ENCODE measurements at places on chromosomes 5 and 9. TPM values are rescaled to one million over a fixed set of nuclear protein-coding genes. Genes with fewer than 3 reads are reported as not detected.
A peak's percentile ranks its signal among the peaks of the same experiment; 100 is the strongest.

DNA sequence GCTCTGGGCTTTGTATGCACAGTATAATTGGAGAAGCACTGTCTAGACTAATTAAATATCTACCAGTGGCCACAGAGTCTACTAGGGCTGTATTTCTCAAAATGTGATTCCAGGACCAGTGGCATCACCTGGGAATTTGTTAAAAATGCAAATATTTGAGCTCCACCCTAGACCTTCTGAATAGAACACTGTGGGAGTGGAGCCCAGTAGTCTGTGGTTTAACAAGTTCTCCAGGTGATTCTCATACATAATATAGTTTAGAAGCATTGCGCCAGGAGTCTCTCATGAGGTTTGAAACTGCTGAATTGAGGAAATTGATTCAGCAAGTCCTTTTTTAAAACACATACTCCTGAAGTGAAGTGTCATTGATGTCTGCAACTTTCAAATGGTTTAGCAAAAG, 74.7 kb downstream of the FCHO2 start:
- no peak overlapping the region for H3K27ac ChIP-seq
- no peak overlapping the region for H3K4me3 ChIP-seq
- H3K36me3 ChIP-seq = peaks cover 2% of the 10 kb centered on the region
- no peaks in the 10 kb centered on the region for H3K4me1 ChIP-seq
- no peak for DNase-seq

DNA sequence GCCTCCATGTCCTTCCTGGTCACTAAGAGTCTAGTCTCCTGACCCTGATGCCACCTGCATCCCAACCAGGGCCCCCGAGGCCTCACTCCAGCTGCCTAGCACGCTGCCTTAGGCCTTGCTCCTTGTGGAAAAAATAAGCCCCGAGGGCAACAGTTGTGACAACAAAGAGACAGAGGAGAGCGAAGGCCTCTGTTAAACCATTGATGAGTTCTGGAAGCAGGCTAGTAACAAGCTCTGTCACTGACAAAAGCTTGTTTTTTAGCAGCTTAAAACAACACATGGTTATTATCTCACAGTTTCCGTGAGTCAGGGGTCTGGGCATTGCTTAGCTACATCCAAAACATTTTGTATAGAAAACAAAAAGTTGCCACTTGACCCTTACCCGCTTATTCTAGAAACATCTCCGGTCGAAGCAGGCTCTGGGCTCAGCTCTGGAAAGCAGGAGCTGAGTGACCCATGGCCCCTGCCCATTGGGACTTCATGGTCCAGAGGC, 48.2 kb upstream of the TBC1D2 start:
- H3K27ac ChIP-seq = no peak overlapping the region
- no peaks in the 10 kb centered on the region for H3K36me3 ChIP-seq
- no peaks in the 10 kb centered on the region for H3K27me3 ChIP-seq
- H3K4me3 ChIP-seq = no peak overlapping the region

DNA sequence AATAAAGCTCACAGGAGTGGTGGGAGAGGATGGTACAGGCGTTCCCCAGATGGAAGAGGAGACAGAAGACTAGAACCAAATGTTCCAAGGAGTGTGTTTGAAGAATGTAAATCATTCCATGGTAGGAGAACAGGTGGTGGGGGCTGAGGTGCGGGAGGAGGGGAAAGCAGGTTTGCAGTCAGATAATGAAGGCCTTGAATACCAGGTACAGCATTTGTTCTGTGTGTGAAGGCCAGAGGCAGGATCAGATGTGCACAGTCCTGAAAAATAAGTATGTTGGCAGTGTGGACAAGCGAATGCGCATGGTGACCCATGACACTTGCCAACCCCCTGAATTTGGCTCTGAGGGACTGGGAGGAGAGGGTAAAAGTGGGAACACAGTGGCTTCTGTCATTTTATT, 59.9 kb upstream of the ALDH1B1 start:
- H3K4me1 ChIP-seq = peaks cover 5% of the 10 kb centered on the region
- no peaks in the 10 kb centered on the region for H3K36me3 ChIP-seq
- no peak for DNase-seq
- H3K27ac ChIP-seq = no peak overlapping the region

GRCh38 chr9:80964374-80964773, 725.0 kb downstream of the TLE1 start:
- H3K27ac ChIP-seq = no peak overlapping the region
- no peaks in the 10 kb centered on the region for H3K4me1 ChIP-seq
- no peak for DNase-seq
- H3K27me3 ChIP-seq = no peaks in the 10 kb centered on the region
- no peaks in the 10 kb centered on the region for H3K36me3 ChIP-seq
- no peak overlapping the region for H3K4me3 ChIP-seq

DNA sequence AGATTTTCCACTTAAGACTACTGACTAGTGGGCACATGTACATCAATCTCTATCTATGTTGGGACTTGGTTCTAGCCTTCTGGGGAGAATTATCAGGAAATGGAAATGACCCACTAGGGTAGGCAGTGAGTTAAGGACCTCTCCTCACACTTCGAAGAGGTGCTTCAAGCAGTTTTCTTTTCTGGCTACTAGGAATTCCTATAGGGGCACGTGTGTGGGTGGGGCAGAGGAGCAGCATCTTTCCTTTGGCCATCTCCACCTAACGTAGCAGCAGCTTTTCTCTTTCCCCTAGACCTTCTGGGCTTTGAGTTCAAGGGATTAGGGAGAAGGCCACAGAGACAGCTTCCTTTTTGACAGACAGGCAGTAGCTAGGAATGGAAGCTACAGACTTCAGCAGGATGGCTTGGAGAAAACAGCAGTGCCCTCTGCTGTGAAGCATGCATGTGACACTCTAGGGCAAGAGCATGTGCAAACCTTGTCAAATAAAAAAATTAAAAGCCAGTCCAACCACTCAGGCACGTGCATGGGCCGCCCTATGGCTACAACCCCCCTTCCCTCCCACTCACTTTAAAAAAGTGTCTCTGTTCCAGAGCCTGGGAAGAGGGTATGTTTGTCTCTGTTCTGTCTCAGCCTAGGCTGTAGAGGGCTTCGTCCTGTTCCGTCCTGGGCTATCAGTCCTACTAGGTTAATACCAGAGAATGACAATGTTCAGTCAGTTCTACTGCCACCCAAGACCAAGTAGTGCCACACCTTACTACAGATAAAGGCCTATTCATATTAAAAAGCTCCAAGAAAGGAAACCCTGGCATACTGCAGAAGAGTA, 8.7 kb upstream of the GFRA3 start:
- H3K4me3 ChIP-seq = no peak overlapping the region
- no peaks in the 10 kb centered on the region for H3K36me3 ChIP-seq
- DNase-seq = peak; percentile 35
- no peaks in the 10 kb centered on the region for H3K4me1 ChIP-seq

GRCh38 chr9:89661391-89661949, 56.7 kb downstream of the GADD45G start:
- H3K27ac ChIP-seq = peak overlapping the region; percentile 86
- H3K4me1 ChIP-seq = peaks cover 20% of the 10 kb centered on the region

DNA sequence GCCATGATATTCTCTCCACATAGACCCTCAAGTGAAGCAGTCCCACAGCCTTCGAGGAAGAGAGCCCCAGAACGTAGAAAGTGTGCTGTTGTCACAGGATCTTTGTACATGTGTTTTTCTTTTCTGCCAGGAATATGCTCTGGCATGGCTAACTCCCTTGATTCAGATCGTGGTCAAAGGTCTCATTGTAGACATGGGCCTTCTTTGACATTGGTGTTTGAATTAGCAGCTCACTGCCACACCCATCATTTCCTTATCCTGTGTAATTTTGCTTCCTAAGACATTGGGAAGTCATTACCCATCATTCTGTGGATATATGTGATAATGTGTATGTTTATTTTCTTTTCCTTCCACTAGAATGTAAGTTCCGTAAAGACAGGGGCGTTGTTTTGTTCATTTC, 25.5 kb downstream of the MTRR start:
- H3K4me3 ChIP-seq = no peak overlapping the region
- H3K36me3 ChIP-seq = no peaks in the 10 kb centered on the region
- no peaks in the 10 kb centered on the region for H3K4me1 ChIP-seq
- no peak for DNase-seq

GRCh38 chr9:114276908-114277821, 45.7 kb upstream of the ORM1 start:
- DNase-seq = no peak
- H3K27me3 ChIP-seq = no peaks in the 10 kb centered on the region
- H3K4me3 ChIP-seq = no peak overlapping the region
- H3K27ac ChIP-seq = no peak overlapping the region

DNA sequence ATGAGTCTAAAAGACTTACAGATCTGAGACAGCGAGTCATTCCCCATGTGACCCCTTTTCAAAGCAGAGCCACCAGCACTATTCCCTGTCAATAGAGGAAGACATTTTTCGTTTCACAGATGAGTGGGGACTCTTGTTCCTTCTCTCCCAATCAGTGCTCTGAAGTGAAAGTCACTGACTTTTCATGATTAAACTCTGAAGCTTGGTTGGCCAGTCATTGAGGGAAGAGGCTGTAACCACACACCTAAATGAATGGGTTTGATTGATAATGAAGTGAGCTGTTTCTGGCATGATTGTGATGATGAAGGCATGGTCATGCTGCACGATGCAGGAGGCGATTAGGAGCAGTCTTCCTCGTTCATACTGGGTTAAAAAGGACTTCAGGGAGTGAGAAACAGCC, 171.9 kb downstream of the ZNF462 start:
- H3K27ac ChIP-seq = no peak overlapping the region
- H3K27me3 ChIP-seq = no peaks in the 10 kb centered on the region
- no peaks in the 10 kb centered on the region for H3K36me3 ChIP-seq
- H3K4me3 ChIP-seq = no peak overlapping the region

GRCh38 chr9:35712762-35713400, 19.1 kb downstream of the TLN1 start:
- no peak overlapping the region for H3K4me3 ChIP-seq
- peaks cover 15% of the 10 kb centered on the region for H3K36me3 ChIP-seq
- no peak for DNase-seq

DNA sequence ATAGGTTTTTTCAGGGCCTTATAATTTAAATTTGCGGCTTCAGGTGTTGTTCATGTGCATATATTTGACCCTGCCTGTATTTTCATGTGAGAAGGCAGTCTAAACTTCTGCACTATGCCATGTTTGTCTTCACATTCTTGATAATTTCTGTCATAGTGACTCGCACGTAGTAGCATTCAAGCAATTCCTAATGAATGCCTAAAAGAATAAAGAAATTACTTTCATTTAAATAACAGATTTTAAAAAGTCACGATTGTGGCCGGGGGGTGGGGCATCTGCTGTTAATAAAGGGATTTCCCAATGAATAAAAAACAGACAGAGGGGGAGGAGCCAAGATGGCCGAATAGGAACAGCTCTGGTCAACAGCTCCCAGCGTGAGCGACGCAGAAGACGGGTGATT, 318.0 kb downstream of the ADAMTS6 start:
- no peaks in the 10 kb centered on the region for H3K27me3 ChIP-seq
- no peak overlapping the region for H3K27ac ChIP-seq
- no peak for DNase-seq
- no peak overlapping the region for H3K4me3 ChIP-seq

The NFIB gene
- 128 TPM for total RNA-seq

The FYB1 gene
- 1.7 TPM for total RNA-seq

The TPD52L3 gene
- not detected for total RNA-seq

The PRLR gene
- 0.26 TPM for total RNA-seq

The SLC6A7 gene
- total RNA-seq = not detected

The TNC gene
- 13.1 TPM for total RNA-seq

The PCDHA10 gene
- total RNA-seq = not detected

The PDE6A gene
- 0.24 TPM for total RNA-seq

All from heart right ventricle (tissue), 16 donors.